Heart right ventricle (tissue), 16 donors: ENCODE measurements at places on chromosomes 16 and 17.

GRCh38 chr16:1645914-1646525 is 32.1 kb upstream of the JPT2 start:
- H3K27me3 ChIP-seq: no peaks in the 10 kb centered on the region
- H3K4me3 ChIP-seq: no peak overlapping the region
- H3K36me3 ChIP-seq: no peaks in the 10 kb centered on the region
- no peak overlapping the region for H3K27ac ChIP-seq
- DNase-seq: no peak

DNA sequence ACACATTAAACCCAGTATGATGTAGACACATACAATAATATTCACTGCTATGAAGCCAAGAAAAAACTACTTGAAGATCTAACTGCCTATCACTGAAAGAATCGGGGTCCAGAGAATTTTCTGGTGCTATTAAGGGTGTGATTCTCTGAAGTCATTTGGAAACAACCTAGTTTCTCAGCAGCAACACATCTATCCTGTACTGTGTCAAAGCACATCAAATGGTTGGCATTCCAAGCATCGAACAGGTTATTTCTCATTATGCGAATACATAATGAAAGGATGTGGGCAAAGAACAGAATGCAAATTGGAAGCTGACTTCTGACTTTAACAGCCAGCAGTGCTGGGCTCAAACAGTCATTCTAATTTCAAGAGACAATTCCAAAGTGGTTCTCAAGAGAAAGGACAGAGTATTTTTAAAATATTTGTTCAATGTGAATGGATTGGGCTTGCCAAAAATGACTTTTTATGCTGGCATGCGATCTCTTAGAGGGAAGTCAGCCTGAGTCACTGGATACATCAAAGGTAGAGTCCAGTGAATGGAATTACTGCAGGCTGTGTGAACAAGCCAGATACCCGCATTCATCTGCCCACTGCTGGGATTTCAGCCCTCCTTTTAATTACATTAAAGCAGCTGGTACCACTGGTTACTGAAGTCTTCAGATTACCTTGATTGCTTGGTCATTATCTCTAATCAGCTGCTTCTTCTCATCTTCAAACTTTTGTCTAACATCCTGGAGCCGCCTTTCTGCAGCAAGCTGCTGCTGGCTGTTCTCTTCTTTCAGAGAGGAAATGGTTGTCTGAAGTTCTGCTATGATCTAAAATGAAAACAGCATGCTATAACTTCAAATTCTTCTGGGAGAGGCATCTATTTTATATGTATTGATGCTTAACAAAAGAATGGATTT is 181.2 kb upstream of the AXIN2 start:
- H3K27ac ChIP-seq: no peak overlapping the region
- H3K4me1 ChIP-seq: no peaks in the 10 kb centered on the region
- H3K4me3 ChIP-seq: no peak overlapping the region
- no peak for DNase-seq

DNA sequence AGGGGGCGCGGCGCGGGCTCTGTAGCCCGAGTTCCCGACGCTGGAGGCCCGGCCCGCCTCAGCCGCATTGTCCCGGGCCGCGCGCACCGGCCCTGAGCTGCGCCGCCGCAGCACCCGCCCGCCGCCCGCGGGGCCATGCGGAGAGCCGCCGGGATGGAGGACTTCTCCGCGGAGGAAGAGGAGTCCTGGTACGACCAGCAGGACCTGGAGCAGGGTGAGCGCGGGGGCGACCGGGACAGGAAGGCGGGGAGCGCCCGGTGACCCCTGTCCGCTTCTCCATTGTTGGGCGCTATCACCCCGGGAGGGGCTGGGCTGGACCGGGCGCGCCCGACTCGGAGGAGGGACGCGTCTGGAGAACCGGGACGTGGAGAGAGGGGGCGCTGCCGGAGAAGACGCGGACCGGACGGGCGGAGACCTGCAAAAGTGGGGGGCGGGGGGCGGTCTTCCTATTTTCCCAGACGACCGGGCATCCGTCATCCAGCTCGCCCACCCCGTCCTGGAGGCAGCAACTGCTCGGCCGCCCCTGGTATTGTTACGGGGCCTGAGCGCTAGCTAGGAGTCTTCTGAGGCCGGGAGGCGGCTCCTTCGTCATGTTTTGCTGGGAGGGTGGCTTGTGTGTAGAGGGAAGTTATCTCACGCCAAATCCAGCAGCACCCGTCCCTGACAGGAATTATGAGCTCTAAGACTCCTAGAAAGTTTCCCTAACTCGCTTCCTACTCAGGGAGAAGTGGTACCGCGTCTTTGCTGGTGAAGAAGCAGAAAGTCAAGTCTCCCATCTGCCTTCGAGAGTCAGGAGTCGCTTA is 678 bp downstream of the CDR2L start:
- peaks cover 52% of the 10 kb centered on the region for H3K4me1 ChIP-seq
- H3K27ac ChIP-seq: peak overlapping the region; percentile 97
- H3K4me3 ChIP-seq: peak overlapping the region; percentile 77
- no peaks in the 10 kb centered on the region for H3K36me3 ChIP-seq

DNA sequence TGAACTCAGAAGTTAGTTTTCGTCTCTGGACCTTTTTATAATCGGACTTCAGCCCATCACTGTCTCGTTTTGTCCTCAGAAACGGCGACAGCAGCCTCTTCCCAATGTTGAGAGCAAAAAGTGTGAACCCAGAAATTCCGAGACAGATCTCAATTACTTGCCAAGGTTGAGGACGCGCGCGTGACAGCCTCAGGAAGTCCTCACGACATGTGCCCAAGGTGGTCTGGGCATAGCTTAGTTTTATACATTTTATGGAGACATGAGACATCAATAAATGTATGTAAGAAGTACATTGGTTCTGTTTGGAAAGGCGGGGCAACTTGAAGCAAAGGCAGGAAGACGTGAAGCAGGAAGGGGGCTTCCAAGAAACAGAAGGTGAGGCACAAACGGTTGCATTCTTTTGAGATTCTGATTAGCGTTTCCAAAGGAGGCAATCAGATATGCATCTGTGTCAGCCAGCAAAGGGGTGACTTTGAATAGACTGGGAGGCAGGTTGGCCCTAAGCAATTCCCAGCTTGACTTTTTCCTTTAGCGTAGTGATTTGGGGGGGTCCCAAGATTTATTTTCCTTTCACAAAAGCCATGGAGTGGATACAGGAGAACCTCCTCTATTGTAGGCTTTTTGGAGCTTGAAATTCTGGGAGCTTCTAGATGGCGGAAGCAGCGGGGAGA is 583 bp upstream of the ZNF747 start:
- no peak for DNase-seq
- peak overlapping the region; percentile 90 for H3K4me3 ChIP-seq
- H3K27ac ChIP-seq: peak overlapping the region; percentile 98
- H3K27me3 ChIP-seq: no peaks in the 10 kb centered on the region

GRCh38 chr16:3497771-3498170 is 2.5 kb upstream of the C16orf90 start:
- H3K36me3 ChIP-seq: no peaks in the 10 kb centered on the region
- peaks cover 9% of the 10 kb centered on the region for H3K4me1 ChIP-seq
- no peaks in the 10 kb centered on the region for H3K27me3 ChIP-seq
- H3K27ac ChIP-seq: no peak overlapping the region
- no peak overlapping the region for H3K4me3 ChIP-seq

DNA sequence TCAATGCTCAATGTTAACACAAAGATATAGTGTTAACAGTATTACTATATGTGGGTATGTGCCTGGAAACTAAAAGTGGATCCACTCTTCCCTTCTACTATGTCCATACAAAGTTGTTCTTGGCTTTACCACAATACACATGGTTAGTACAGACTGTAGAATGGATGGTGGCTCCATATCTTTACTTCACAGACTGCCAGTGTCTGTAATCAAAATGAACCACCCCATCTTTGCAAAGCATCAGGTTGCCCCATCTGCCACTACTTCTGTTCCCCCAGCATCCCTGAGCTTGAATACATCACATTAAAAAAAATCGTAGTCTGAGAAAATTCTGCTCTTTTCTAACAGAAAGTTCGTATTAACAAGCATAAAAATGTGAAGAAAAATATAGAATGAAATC is 30.0 kb downstream of the USP32 start:
- no peaks in the 10 kb centered on the region for H3K27me3 ChIP-seq
- no peak for DNase-seq
- H3K4me1 ChIP-seq: peaks cover 27% of the 10 kb centered on the region
- H3K27ac ChIP-seq: no peak overlapping the region
- no peak overlapping the region for H3K4me3 ChIP-seq
- H3K36me3 ChIP-seq: no peaks in the 10 kb centered on the region

DNA sequence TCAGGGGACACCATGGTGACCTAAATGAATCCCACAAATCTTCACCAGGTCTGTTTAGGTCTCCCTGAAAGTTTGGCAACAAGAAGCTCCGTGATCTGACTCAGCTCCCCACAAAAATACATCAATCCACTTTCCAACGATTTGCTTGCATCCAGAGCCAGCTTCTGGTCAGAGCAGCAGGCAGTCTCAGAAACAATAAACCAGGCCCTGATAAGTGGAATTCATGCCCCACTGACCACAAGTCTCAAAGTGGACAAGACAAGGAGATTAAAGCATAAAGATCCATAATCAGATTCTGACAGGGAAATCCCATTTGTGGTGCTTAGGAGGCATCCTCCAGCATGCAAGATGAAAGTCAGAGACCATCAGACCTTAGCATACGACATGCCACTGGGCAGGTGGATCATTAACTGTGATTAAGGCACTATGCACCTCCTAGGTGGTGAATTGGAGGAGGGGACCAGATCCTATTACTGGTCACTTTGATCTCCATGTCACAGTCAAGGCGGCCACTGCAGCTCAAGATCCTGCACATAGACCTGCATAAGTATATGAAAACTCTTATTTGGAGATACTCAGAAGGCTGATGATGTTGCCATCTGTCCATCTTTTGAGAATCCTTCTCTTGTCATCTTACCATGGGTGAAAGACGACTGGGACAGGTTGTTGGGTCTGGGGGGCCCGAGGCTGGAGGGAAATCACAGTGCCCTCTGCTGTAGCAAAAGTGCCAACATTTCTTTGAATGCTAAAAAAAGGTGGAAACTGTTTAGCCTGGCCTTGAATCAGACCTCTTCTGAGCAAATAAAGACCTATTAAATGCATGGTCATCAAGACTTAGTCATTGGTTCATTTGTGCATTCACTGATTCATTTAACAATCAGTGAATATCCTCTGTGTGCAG is 309.2 kb upstream of the CCL2 start:
- H3K4me1 ChIP-seq: no peaks in the 10 kb centered on the region
- DNase-seq: no peak
- H3K36me3 ChIP-seq: no peaks in the 10 kb centered on the region
- H3K27me3 ChIP-seq: no peaks in the 10 kb centered on the region
- H3K27ac ChIP-seq: no peak overlapping the region
- no peak overlapping the region for H3K4me3 ChIP-seq

DNA sequence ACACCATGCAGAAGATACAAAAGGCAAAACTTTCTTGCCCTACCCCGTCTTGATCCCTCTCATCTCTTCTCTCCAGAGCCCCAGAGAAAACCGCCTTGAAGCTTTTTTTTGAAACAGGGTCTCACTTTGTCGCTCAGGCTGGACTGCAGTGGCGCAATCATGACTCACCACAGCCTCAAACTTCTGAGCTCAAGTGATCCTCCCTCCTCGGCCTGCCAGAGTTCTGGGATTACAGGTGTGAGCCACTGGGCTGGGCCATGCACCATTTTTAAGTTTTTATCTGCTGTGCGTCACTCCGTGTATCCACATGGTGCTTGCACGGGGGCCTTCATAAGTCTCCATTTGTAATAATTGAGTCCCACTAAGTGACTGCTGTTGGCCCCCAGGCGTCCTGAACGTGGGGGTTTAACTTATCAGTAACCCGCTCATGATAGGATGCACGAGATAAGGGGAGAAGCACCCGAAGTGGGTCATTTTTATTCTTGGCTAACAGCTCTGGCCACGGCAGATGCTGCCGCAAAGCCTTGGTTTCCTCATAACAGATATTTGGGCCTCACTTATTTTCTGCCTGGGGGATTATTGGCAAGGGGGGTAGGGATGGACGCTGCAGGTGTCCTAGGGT is 8.6 kb downstream of the DNAH17 start:
- no peak for DNase-seq
- no peak overlapping the region for H3K27ac ChIP-seq
- H3K4me1 ChIP-seq: no peaks in the 10 kb centered on the region

- H3K4me3 ChIP-seq: no peak overlapping the region
- DNase-seq: no peak
These were observed 144.8 kb upstream of the RPH3AL start for GRCh38 chr17:497241-498034.

- peaks cover 25% of the 10 kb centered on the region for H3K4me1 ChIP-seq
- H3K36me3 ChIP-seq: peaks cover 2% of the 10 kb centered on the region
- no peak overlapping the region for H3K27ac ChIP-seq
- DNase-seq: no peak
- no peak overlapping the region for H3K4me3 ChIP-seq
These were observed 2.9 kb downstream of the E4F1 start for GRCh38 chr16:2226245-2226793.

DNA sequence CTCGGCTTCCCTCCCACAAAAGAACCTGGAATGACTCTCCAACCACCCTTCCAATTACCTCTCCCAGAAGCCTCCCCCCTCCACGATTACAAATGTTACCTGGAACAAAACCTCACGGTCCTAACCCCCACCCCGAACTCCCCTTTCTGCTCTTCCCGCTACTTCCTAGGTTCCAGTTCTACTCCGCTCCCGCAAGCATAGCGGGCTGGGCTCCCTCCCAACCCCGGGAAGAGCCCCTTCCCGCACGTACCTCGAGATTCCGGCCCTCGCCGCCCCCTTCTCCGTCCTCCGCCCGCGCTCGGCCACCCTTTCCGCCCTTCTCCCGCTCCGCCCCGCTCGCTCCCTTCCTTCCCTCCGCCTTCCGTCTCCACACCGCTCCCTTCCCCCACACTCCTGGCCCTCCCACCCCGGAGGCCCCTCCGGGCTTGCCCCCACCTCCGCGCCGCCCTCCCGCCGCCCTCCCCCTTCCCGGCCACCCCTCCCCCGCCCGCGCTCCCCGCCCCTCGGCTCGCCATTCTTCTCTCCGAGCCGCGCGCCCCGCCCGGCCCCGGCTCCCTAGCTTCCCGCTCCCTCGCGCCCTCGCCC is 457 bp downstream of the CHTF8 start:
- H3K36me3 ChIP-seq: no peaks in the 10 kb centered on the region
- H3K4me3 ChIP-seq: peak overlapping the region; percentile 99
- peak; percentile 83 for DNase-seq
- peak overlapping the region; percentile 92 for H3K27ac ChIP-seq
- H3K4me1 ChIP-seq: peaks cover 29% of the 10 kb centered on the region

GRCh38 chr17:2092253-2092652 is 37.4 kb downstream of the HIC1 start:
- peaks cover 50% of the 10 kb centered on the region for H3K4me1 ChIP-seq
- H3K36me3 ChIP-seq: no peaks in the 10 kb centered on the region
- no peak for DNase-seq
- H3K27ac ChIP-seq: peak overlapping the region; percentile 8
- no peak overlapping the region for H3K4me3 ChIP-seq

DNA sequence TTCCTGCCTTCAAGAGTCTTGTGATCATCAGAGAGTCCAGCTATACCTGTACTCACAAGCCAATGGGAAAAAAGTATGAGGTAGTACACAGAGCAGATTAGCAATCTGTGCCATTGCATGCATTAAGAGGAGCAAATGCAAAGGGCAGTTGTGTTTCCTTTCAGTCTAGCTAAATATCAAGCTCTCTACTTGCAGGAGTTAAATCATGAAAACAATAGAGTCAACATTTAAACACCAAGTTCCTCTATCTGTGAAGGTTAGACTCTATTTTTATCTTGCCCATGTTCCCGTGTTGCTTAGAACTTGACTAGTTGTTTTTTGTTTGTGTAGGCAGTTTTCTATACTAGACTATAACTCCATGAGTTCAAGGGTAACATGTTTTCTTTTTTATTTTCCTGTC is 4.7 kb upstream of the FAM20A start:
- H3K4me1 ChIP-seq: no peaks in the 10 kb centered on the region
- H3K36me3 ChIP-seq: no peaks in the 10 kb centered on the region
- no peaks in the 10 kb centered on the region for H3K27me3 ChIP-seq
- no peak for DNase-seq
- H3K27ac ChIP-seq: no peak overlapping the region
- H3K4me3 ChIP-seq: no peak overlapping the region
